Spinal cord (tissue), 10 donors: ENCODE measurements at places on chromosomes 3 and 15. TPM values are rescaled to one million over a fixed set of nuclear protein-coding genes. Genes with fewer than 3 reads are reported as not detected.

GRCh38 chr3:174767853-174768382 lies 91.2 kb upstream of the NAALADL2 start:
- H3K4me3 ChIP-seq, result no peak overlapping the region
- H3K36me3 ChIP-seq, result no peaks in the 10 kb centered on the region
- H3K4me1 ChIP-seq, result no peaks in the 10 kb centered on the region
- no peak overlapping the region for H3K27ac ChIP-seq
- DNase-seq, result no peak

DNA sequence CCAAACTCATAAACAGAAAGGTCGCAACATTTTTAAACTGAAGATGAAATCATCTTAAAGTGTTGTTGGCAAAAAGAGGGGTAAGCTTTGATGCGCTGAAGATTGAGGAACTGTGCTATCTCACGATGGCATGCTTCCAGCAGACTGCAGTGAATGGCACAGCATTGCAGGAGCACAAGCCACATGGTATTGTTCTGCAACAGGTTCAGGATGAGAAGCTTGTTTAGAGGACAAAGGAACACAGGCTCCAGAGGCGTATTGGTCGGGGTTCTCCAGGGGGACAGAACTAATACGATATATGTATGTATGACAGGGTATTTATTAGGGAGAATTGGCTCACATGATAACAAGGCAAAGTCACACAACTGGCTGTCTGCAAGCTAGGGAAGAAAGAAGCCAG lies 13.8 kb upstream of the PLD1 start:
- no peak overlapping the region for H3K4me3 ChIP-seq
- H3K27ac ChIP-seq, result no peak overlapping the region
- H3K36me3 ChIP-seq, result no peaks in the 10 kb centered on the region
- no peaks in the 10 kb centered on the region for H3K4me1 ChIP-seq

DNA sequence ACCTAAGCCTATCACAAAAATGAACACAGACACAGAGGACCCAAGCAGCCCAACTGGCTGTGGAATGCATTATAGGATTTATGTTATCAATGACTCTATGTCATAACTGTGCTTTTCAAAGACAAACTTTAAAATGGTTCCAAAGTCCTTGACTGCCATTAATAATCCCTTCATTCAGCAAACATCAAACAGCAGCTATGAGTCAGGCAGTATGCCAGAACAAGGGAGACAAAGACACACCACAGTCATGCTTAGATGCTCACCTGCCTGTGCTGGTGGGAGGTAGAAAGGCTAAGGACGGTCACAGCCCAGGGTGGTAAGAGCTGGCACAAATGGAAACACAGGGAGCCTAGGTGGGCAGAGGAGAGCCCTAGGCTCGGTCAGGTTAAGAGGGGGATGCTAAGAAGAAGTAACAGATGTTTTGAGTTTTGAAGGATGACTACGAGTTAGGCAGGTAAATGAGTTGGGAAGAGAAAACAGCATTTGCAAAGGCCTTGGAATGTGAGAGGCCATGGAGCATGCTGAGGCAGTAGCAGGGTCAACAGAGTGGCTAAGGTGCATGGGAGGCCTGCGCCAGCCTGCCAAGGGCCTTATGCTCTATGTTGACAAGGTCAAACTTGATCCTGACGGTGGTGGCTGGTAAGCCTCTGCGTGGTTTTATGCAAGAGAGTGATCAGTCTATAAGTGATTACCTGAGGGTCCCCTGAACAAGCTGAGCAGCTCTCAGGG lies 23.0 kb downstream of the NMNAT3 start:
- no peaks in the 10 kb centered on the region for H3K36me3 ChIP-seq
- no peaks in the 10 kb centered on the region for H3K27me3 ChIP-seq
- peaks cover 6% of the 10 kb centered on the region for H3K4me1 ChIP-seq
- DNase-seq, result no peak

GRCh38 chr15:25339431-25339830 lies 99.4 kb downstream of the UBE3A start:
- DNase-seq, result no peak
- no peak overlapping the region for H3K4me3 ChIP-seq
- H3K27me3 ChIP-seq, result no peaks in the 10 kb centered on the region
- H3K27ac ChIP-seq, result no peak overlapping the region
- H3K4me1 ChIP-seq, result no peaks in the 10 kb centered on the region
- H3K36me3 ChIP-seq, result peaks cover 3% of the 10 kb centered on the region

DNA sequence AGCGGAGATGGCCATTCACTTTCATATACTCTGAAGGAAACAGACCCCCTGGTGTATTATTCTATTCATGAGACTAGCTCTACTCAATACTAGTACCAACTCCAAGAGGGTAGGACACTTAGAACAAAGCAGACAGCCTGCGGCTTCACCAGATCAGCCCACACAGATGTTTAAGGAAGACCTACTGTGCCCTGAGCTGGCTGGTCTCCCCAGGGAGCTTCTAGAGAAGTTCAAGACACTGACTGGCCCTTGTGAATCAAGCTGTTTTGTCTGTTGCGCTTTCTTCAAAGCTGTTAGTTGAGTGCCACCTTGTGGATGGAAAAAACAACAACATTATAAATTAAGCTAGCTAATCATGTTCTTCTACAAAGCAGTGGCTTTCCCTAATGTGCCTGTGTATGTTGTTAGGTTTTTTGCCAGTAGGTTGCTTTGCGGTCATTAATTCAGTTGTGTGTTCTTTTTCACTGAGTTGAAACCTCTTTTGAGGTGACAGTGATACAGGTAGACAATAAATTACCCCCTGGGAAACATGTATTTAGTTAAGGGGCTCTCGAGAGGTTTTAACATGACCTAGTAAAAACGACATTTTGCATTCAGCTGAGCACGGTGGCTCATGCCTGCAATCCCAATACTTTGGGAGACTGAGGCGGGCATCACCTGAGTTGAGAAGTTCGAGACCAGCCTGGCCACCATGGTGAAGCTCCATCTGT lies 64.2 kb upstream of the MYZAP start:
- peak; percentile 74 for DNase-seq
- H3K36me3 ChIP-seq, result no peaks in the 10 kb centered on the region
- H3K27ac ChIP-seq, result no peak overlapping the region
- peaks cover 3% of the 10 kb centered on the region for H3K4me1 ChIP-seq
- H3K27me3 ChIP-seq, result no peaks in the 10 kb centered on the region

GRCh38 chr15:98121536-98121935 lies 161.0 kb downstream of the ARRDC4 start:
- no peaks in the 10 kb centered on the region for H3K36me3 ChIP-seq
- DNase-seq, result no peak
- H3K27me3 ChIP-seq, result no peaks in the 10 kb centered on the region
- no peaks in the 10 kb centered on the region for H3K4me1 ChIP-seq
- no peak overlapping the region for H3K27ac ChIP-seq

CCRL2 gene
- polyA plus RNA-seq, result 0.93 TPM

ZNF710 gene
- 23.6 TPM for polyA plus RNA-seq

ITPR1 gene
- 9.6 TPM for polyA plus RNA-seq

GPR176 gene
- polyA plus RNA-seq, result 28.1 TPM
